ENCODE measurements at places on chromosomes 11 and 22.

DNA sequence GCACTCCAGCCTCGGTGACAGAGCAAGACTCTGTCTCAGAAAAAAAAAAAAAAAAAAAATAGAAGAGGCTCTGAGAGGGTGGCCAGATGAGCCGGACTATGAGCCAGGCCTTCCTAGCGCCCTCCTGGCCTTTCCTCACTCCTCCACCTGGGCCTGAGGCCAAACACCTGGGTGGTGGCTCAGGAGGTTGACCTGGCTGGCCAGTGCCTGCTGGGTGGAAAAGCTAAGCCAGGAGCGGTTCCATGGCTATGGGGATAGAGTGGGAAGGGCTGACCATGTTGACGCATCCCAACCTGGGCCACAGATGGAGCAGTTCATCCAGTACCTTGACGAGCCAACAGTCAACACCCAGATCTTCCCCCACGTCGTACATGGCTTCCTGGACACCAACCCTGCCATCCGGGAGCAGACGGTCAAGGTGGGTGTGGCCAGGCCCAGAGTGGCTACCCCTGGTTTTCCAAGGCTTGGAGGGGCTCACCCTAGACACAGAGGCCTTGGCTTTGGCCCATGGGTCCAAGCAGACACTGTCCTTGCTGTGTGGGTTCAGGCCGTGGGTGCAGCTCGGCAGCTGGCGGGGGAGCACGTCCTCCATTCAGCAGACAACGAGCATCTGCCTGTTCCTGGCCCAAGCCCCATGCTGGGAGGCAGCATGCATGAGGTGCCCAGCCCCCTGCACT, 7.6 kb downstream of the SCYL1 start:
- peaks cover 87% of the 10 kb centered on the region for H3K36me3 ChIP-seq
- H3K4me1 ChIP-seq, result peaks cover 17% of the 10 kb centered on the region
- DNase-seq, result no peak
- H3K27me3 ChIP-seq, result no peaks in the 10 kb centered on the region
- H3K4me3 ChIP-seq, result no peak overlapping the region

- H3K4me3 ChIP-seq, result peak overlapping the region; percentile 72
- no peak for DNase-seq
- peaks cover 10% of the 10 kb centered on the region for H3K36me3 ChIP-seq
- peak overlapping the region; percentile 77 for H3K27ac ChIP-seq
- peaks cover 46% of the 10 kb centered on the region for H3K4me1 ChIP-seq
Observed at GRCh38 chr22:39152024-39152510, 413 bp downstream of the CBX7 start.

GRCh38 chr11:123217897-123218296, 22.8 kb upstream of the CLMP start:
- peaks cover 30% of the 10 kb centered on the region for H3K27me3 ChIP-seq
- no peaks in the 10 kb centered on the region for H3K36me3 ChIP-seq
- H3K4me3 ChIP-seq, result no peak overlapping the region
- no peak overlapping the region for H3K27ac ChIP-seq
- no peak for DNase-seq

GRCh38 chr11:33713151-33713855, 12.7 kb upstream of the C11orf91 start:
- H3K36me3 ChIP-seq, result peaks cover 52% of the 10 kb centered on the region
- H3K27ac ChIP-seq, result no peak overlapping the region
- H3K4me3 ChIP-seq, result no peak overlapping the region
- DNase-seq, result no peak

DNA sequence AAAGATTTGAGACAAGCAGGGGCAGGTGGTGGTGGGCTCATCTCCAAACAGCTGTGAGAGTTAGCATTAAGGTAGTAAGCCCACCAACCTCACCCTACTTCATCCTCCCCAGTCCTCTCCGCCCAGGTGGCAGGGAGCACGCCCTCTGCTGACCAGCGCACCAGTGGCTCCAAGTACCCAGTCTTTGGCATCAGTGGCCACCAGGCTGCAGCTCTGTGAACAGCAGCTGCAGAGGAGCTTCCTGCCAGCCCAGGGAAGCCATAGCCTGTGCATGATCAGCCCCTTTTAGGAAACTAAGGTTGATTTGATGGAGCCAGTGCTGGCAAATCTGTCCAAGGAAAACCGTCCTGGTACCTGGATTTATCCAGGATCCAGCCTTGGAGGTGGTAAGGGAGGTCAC, 21.7 kb downstream of the CAVIN3 start:
- no peak overlapping the region for H3K27ac ChIP-seq
- H3K36me3 ChIP-seq, result no peaks in the 10 kb centered on the region
- no peaks in the 10 kb centered on the region for H3K4me1 ChIP-seq
- H3K4me3 ChIP-seq, result no peak overlapping the region
- peaks cover 6% of the 10 kb centered on the region for H3K27me3 ChIP-seq

GRCh38 chr11:96783311-96783710, 393.5 kb downstream of the JRKL start:
- H3K4me3 ChIP-seq, result no peak overlapping the region
- no peak for DNase-seq
- H3K36me3 ChIP-seq, result no peaks in the 10 kb centered on the region
- no peak overlapping the region for H3K27ac ChIP-seq

- H3K27me3 ChIP-seq, result no peaks in the 10 kb centered on the region
- no peaks in the 10 kb centered on the region for H3K36me3 ChIP-seq
- DNase-seq, result no peak
- no peak overlapping the region for H3K4me3 ChIP-seq
- H3K4me1 ChIP-seq, result no peaks in the 10 kb centered on the region
- no peak overlapping the region for H3K27ac ChIP-seq
Observed at GRCh38 chr11:11451501-11452005, 98.5 kb upstream of the CSNK2A3 start.

DNA sequence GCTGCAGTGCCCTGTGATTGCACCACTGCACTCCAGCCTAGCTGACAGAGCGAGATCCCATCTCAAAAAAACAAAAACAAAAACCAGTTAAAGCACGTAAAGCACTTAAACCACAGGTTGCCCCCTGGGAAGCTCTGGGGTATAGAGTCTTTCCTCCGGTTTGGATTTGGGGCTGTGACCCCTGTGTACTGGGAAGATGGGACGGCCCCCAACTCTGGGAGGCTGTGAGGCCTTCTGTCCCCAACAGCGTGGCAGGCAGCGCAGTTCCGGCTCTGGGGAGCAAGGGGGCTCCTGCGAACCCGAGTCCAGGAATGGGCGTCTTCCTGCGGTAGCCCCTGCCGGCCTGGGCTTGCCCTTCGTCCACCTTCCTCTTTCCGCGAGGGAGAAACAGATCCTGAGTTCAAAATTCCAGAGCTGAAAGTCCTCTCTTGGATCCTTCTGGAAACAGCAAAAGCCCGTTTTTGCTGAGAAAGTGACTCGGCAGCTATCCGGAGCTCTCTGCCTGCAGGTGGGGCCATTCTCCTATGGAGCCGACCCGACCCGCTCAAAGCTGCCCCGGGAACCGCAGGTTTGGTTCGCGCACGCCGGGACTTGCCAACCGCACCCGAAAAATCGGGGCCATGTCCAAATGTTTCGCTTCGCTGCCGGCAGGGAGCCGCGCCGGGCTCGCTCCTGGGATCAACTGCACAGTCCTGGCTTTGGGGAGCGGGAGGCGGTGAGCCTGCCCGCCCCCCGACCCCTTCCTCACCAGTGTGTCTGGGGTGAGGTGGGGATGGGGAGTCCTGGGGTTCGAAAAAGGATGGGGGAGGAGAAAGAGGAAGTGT, 36.3 kb upstream of the POLA2 start:
- no peaks in the 10 kb centered on the region for H3K36me3 ChIP-seq
- peaks cover 13% of the 10 kb centered on the region for H3K4me1 ChIP-seq
- H3K27ac ChIP-seq, result no peak overlapping the region
- peak; percentile 69 for DNase-seq

- no peak for DNase-seq
- H3K4me3 ChIP-seq, result no peak overlapping the region
- no peaks in the 10 kb centered on the region for H3K36me3 ChIP-seq
- H3K4me1 ChIP-seq, result no peaks in the 10 kb centered on the region
- no peak overlapping the region for H3K27ac ChIP-seq
Observed at GRCh38 chr11:93572621-93573020, 29.4 kb upstream of the SMCO4 start.

- H3K27me3 ChIP-seq, result no peaks in the 10 kb centered on the region
- H3K36me3 ChIP-seq, result peaks cover 91% of the 10 kb centered on the region
- no peak overlapping the region for H3K4me3 ChIP-seq
- H3K27ac ChIP-seq, result no peak overlapping the region
- DNase-seq, result no peak
Observed at GRCh38 chr22:41902016-41902415, 12.9 kb downstream of the SHISA8 start.

DNA sequence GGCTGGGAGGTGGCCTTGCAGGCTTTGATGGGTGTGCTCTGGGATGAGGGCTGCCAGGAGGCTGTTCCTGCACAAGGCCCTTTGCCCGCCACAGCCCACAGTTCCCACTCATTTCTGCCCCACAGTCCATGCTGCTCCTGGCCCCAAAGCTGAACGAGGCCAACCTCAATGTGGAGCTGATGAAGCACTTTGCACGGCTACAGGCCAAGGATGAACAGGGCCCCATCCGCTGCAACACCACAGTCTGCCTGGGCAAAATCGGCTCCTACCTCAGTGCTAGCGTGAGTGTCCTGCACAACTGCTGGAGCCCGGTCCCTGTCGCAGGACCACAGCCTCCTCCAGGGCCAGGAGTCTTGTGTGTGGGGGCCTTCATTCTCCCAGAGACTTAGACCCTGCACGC, 10.2 kb downstream of the SCYL1 start:
- H3K27ac ChIP-seq, result no peak overlapping the region
- DNase-seq, result no peak
- H3K4me3 ChIP-seq, result no peak overlapping the region
- H3K4me1 ChIP-seq, result peaks cover 4% of the 10 kb centered on the region
- H3K27me3 ChIP-seq, result no peaks in the 10 kb centered on the region

DNA sequence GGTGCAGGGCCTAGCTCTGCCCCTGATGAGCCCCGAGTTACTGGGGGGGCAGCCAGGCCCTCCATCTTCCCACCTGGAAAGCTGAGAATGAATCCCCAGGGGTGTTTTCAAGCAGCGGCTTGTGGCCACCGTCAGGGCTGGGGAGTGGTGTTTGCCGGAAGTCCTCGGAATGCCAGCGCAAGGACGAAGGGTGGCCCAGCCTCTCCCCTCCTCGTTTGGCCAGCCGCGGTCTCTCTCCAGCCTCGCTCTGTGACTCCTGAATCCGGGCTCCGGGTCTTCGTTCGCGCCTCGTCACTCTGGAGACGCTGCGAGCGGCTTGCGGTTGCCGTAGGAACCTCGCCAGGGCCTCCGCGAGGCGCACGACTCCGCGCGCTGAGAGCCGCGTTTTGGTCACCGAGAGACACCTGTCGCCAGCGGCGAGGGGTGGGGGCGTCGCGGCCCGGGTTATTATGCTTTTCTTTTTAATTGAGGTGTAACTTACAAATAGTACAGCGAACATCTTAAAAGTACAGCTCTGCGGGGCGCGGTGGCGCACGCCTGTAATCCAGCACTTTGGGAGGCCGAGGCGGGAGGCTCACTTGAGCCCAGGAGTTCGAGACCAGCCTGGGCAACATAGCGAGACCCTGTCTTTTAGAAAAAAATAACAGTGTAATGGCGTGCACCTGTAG, 6.3 kb upstream of the KDELR3 start:
- H3K36me3 ChIP-seq, result no peaks in the 10 kb centered on the region
- H3K4me1 ChIP-seq, result peaks cover 9% of the 10 kb centered on the region
- peak; percentile 68 for DNase-seq
- peaks cover 91% of the 10 kb centered on the region for H3K27me3 ChIP-seq
- H3K27ac ChIP-seq, result no peak overlapping the region
- peak overlapping the region; percentile 20 for H3K4me3 ChIP-seq

GRCh38 chr11:64716473-64717267, 6.3 kb downstream of the NRXN2 start:
- no peak overlapping the region for H3K4me3 ChIP-seq
- H3K4me1 ChIP-seq, result peaks cover 9% of the 10 kb centered on the region
- H3K27me3 ChIP-seq, result peaks cover 77% of the 10 kb centered on the region
- no peaks in the 10 kb centered on the region for H3K36me3 ChIP-seq
- H3K27ac ChIP-seq, result no peak overlapping the region

GRCh38 chr11:14854057-14854456, 38.0 kb downstream of the CYP2R1 start:
- no peak overlapping the region for H3K27ac ChIP-seq
- H3K27me3 ChIP-seq, result no peaks in the 10 kb centered on the region
- peaks cover 28% of the 10 kb centered on the region for H3K4me1 ChIP-seq
- no peak for DNase-seq
- peaks cover 74% of the 10 kb centered on the region for H3K36me3 ChIP-seq

DNA sequence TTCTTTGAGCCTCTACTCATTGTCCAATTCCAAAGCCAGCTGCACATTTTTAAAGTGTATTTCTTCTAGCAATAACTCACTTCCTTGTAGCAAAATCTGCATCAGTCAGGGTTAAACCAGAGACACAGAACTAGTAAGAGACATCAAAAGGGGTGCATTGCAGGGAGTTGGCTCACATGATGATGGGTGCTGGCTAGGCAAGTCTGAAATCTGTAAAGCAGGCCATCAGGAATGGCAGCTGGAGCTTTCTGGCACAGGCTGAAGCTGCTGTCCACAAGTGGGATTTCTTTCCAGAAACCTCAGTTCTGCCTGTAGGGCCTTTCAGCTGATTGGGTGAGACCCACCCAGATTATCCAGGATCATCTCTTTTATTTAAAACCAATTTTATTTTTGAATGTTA, 698.1 kb downstream of the NTM start:
- no peaks in the 10 kb centered on the region for H3K36me3 ChIP-seq
- no peak overlapping the region for H3K4me3 ChIP-seq
- no peak overlapping the region for H3K27ac ChIP-seq
- H3K27me3 ChIP-seq, result no peaks in the 10 kb centered on the region

DNA sequence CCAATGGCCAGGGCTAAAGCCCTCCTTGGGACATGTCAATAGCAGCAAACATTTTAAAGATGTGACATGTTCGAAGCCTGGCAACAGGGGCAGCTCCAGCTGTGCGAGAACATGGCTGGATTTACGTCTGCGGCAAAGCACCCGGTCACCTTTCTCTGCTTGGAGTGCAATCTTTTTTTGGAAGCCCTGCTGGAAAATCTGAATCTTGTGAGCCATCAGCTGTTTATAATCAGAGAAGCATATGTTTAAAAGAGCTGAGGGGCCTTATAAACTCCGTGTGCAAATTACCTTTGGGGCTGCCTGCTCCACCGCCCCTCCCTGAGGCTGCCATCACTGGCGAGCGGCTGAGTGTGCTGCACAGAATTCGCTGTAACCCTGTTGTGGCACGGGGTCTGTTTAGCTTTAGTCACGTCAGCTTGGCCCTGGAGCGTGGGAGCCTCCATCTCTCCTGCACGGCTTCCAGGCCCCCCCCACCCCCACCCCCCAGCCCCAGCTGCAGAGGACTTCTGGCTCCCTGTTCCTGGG, 9.0 kb upstream of the KCNQ1OT1 start:
- H3K27me3 ChIP-seq, result no peaks in the 10 kb centered on the region
- H3K36me3 ChIP-seq, result peaks cover 13% of the 10 kb centered on the region
- H3K4me1 ChIP-seq, result no peaks in the 10 kb centered on the region
- no peak for DNase-seq
- no peak overlapping the region for H3K4me3 ChIP-seq

DNA sequence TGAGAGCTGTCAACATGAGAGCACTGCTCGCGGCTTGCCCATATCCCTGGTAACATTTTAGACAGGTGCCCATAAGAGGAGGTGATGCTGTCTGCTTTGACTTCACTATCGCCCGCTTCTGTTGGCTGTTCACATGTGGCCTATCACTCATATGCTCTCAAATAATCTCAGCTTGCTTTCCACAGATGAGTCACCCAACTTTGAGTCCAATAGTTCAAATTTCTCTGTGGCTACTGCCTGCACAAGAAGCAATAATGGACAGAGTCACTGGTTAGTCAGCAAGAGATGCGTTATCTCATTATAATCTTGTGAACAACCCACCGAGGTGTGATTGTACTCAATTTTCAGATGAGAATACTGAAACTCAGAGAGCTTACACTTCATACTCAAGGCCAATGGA, 1714.1 kb downstream of the LRRC4C start:
- H3K4me3 ChIP-seq, result no peak overlapping the region
- DNase-seq, result no peak
- H3K4me1 ChIP-seq, result no peaks in the 10 kb centered on the region

- H3K36me3 ChIP-seq, result no peaks in the 10 kb centered on the region
- DNase-seq, result no peak
- H3K4me3 ChIP-seq, result no peak overlapping the region
- H3K27ac ChIP-seq, result no peak overlapping the region
Observed at GRCh38 chr11:116422556-116422955, 350.2 kb downstream of the BUD13 start.

Measured in activated T-cell treated with anti-CD3 and anti-CD28 coated beads, Interleukin-2, amount 50 U/mL, for 24 hours (primary cell).